ENCODE measurements at places on chromosomes 6 and 20.

- no peak for DNase-seq
These were observed 52.4 kb downstream of the SLC22A1 start for GRCh38 chr6:160173806-160174527.

DNA sequence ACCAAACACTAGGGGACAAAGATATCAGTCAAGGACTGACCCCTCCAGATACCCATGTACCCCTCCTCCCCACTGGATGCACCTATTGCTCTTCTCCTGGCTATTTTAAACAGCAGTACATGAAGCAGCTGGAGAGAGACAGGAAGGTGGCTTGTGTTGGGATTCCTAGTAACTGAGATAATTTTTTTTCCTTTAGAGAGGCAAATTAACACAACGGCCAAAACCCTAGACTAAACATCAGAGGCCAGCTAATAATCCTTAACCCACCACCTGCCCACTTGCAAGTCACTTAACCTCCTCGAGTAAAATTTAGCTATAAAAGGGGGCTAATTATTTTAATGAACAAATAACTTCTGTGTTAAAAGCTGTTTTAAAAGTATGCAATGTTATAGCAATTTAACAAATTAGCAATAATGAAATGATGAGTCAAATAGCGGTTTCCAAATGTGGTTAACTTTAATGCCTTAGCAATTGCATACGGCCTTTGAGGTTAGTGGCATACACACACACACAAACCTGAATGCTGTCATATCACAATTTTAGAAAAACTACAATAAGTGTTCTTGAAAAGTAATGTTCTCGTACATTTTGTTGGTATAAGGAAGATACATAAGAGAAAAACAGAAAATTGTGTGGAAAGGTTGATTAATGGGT lies 151.7 kb downstream of the FRK start:
- no peak for DNase-seq

DNA sequence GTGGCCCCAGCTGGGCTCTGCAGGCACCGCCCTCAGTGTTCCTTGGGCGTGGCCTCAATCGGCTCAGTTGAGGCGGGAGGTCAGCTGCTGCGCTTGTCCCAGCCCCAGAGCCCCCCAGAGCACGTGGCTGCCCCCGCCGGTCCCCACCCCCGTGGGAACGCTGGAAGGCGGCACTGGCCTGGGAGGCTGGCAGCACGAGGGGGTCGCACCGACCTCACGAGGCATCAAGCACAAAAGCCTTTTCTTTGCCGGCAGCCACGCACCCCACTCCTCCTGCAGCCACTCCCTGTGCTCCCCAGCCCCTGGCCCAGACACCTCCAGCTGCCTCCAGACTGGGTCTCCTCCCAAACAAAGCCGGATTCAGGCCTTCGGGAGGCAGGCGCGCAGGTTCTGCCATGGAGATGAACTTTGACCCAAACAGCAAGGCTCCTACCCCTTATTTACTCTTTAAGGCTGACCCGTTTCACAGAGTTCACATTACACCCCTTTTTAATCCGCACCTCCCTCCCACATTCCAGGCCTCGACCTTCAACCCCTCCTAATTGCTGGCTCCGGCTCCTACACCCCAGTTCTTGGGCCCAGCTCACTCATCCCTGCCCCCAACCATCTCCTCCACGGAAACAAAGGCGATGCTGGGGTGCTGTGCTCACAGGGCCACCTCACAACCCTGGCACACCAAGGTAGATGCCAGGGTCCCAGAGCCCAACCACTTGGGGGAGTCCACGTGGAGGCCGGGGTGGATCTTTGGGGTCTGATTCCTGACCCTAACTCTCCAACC lies 111.7 kb downstream of the NOL4L start:
- DNase-seq = no peak

GRCh38 chr6:154370545-154370944 lies 13.9 kb upstream of the IPCEF1 start:
- DNase-seq = no peak

- no peak for DNase-seq
These were observed 76.3 kb downstream of the DTNBP1 start for GRCh38 chr6:15586503-15586902.

DNA sequence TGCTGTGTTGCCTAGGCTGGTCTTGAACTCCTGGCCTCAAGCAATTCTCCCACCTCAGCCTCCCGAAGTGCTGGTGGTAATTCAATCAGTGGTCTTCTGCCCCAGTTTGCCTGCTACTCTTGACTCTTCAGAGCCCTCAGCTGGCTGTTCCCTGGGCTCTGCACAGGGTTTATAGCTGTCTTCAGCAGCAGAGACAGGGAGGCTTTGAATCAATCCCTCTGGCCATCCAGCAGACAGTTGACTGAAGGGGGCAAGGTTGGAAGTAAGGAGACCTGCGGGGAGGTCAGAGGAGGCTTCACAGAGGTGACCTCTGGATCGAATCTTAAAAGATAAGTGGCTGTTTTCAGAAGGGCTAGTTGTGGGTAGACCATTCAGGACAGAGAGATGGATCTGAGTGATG lies 26.0 kb upstream of the KIF3B start:
- DNase-seq = no peak

- no peak for DNase-seq
These were observed 6.7 kb downstream of the MYO6 start for GRCh38 chr6:75755704-75756103.

DNA sequence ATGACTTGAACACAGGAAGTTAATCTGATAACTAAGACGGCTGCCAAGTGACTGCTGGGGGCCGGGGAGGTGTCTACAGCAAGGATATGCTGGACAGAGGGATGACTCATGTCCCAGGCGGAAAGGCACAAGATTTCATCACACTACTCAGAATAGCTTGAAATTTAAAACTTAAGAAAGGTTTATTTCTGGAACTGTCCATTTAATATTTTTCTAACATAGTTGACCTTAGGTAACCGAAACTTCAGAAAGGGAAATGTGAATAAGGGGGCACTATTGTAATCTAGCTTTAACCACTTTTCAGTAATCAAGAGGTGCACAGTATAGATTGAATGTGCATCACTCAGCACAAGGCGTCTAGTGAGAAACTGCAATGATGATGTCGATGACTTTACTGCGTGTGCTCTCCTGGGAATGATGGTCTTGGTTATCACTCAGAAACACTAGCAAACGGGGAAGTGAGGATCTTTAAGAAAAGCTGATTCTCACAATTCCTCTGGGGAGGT lies 171.5 kb downstream of the QKI start:
- DNase-seq = no peak

DNA sequence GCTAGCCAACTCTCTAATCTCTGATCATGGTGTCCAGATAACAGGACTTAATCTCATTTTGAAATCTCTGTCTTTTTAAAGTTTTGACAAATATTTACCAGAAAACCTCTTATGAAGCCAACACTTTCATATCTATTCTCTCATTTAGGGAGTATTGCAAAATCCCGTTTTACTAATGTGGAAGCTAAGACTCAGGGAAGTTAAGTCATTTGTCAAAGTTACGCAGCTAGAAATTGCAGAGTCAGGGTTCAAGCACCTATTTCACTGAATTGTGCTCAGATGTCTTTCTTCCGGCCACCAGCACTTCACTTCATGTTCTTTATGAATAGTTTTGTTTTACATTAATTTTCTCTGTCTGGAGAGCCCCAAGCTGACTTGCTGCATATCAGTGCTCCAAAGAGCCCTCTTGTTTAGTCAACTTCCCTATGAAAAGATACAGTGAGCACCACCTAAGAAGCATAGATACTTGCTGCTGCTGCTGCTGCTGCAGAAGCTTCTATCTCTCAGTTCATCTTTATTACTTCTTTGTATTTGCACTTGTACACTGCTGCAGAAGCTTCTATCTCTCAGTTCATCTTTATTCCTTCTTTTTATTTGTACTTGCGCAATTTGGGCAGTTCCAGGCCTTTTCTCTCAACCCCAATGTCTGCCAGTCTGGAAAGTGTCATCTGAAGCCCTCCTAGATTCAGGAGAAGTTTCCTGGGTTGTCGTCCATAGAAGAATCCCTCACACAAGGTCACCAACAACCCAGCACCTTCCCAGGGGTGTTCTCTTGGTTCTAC lies 329.7 kb downstream of the MAFB start:
- no peak for DNase-seq
